Esophagus squamous epithelium (tissue), 5 donors: ENCODE measurements at places on chromosomes 5 and 9.

GRCh38 chr5:146732962-146733361 lies 145.6 kb downstream of the PPP2R2B start:
- no peak for DNase-seq
- no peaks in the 10 kb centered on the region for H3K36me3 ChIP-seq
- H3K4me1 ChIP-seq: no peaks in the 10 kb centered on the region
- no peak overlapping the region for H3K27ac ChIP-seq

DNA sequence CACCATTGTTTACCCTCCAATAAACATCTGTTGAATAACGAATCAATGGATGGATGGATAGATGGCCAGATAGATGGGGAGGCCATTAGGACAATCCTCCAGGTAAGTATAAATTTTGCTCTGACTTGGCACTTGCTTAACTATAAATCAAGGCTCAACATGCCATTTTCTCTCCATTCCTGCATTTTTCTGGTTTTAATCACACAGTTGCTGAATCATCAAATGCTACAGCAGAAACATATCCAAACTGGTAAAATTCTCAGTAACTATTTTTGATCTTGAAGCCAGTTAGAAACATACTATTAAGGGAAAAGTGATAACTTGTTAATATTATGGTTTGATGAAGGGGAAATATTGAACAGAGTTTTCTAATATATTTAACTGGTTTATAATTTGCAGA lies 71.5 kb upstream of the MTAP start:
- no peak overlapping the region for H3K27ac ChIP-seq
- DNase-seq: no peak
- no peaks in the 10 kb centered on the region for H3K27me3 ChIP-seq
- H3K4me1 ChIP-seq: no peaks in the 10 kb centered on the region
- no peak overlapping the region for H3K4me3 ChIP-seq
- no peaks in the 10 kb centered on the region for H3K36me3 ChIP-seq

- H3K4me1 ChIP-seq: no peaks in the 10 kb centered on the region
- DNase-seq: no peak
- H3K27me3 ChIP-seq: no peaks in the 10 kb centered on the region
- H3K36me3 ChIP-seq: no peaks in the 10 kb centered on the region
Measured at GRCh38 chr9:29717631-29718030, 2144.3 kb upstream of the C9orf72 start.

DNA sequence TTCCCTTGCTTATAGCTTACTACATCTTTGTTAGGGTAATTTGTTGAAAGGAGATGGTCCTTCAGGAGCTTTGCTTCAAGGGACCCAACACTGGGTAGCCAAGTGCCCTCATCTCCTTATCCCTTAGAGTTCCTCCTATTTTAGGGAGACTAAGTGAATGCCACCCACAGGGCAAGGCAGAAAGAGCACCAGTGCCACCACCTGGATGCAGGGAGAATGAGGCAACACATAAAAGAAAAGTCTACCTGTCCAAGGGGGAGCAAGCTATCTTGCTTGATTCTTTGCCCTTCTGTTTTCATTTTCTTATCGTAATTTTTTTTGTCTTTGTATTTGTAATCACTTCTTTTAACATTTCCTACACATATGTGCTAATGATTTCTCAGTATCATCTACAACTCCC lies 205.5 kb downstream of the NPR3 start:
- no peak for DNase-seq
- no peak overlapping the region for H3K4me3 ChIP-seq
- H3K27me3 ChIP-seq: no peaks in the 10 kb centered on the region
- no peaks in the 10 kb centered on the region for H3K36me3 ChIP-seq

GRCh38 chr5:1359713-1360112 lies 14.8 kb upstream of the CLPTM1L start:
- no peaks in the 10 kb centered on the region for H3K4me1 ChIP-seq
- no peak for DNase-seq
- no peak overlapping the region for H3K4me3 ChIP-seq
- H3K36me3 ChIP-seq: no peaks in the 10 kb centered on the region
- no peak overlapping the region for H3K27ac ChIP-seq
- no peaks in the 10 kb centered on the region for H3K27me3 ChIP-seq
